ENCODE measurements at places on chromosomes 12 and 14.

GRCh38 chr12:13735734-13736133 is 245.7 kb downstream of the GRIN2B start:
- no peak for DNase-seq

- peak; percentile 75 for DNase-seq
Measured at GRCh38 chr12:124391340-124392261, 96.7 kb downstream of the RFLNA start.

DNA sequence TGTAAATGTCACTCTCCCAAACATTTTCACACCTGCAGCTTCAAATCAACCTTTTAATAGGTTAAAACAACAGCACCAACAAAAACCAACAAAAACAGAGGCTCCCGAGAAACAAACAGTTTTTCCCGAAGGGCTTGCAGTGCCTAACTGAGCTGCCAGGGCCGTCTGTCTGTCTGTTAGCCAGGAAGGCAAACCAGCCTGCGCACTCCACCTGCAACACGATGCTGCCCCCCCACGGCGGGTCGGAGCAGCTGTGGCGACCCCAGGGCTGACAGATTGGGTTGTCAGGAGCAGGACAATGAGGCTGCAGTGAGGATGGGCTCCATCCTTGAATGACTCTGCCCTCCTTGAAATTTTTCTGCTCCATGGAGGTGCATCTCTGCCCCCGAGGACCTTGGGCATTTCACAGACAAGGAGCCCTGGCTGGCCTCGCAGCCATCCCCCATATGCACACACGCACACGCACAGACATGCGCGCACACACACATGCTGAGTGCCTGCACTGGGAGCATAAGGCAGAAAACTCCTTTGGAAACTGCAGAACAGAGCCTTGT is 2.6 kb downstream of the RTL1 start:
- DNase-seq: no peak

- no peak for DNase-seq
Measured at GRCh38 chr14:100423317-100424010, 100.3 kb downstream of the SLC25A47 start.

- no peak for DNase-seq
Measured at GRCh38 chr14:98751110-98751509, 520.9 kb downstream of the BCL11B start.

DNA sequence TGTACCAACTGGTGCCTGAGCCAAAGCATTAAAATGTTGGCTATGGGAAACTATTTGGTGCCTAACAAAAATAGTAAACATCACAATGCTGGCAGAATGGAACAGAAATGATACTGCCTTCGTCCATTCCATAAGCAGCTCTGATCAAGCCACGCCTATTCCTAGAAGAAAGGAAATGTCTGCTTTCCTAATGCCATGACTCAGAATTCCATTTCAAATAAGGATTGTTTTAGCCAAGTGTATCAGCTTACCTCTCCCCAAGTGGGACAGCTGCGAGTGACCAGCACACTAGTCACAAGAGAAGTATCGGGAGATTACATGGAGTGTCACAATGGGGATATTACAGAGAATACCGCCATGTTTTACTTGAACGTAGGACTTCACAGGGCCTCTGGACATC is 38.7 kb downstream of the GLT8D2 start:
- no peak for DNase-seq

- peak; percentile 76 for DNase-seq
Measured at GRCh38 chr12:43835656-43836474, at the start of gene TMEM117. TMEM117 (plus strand) TSS chr12:43836081.

DNA sequence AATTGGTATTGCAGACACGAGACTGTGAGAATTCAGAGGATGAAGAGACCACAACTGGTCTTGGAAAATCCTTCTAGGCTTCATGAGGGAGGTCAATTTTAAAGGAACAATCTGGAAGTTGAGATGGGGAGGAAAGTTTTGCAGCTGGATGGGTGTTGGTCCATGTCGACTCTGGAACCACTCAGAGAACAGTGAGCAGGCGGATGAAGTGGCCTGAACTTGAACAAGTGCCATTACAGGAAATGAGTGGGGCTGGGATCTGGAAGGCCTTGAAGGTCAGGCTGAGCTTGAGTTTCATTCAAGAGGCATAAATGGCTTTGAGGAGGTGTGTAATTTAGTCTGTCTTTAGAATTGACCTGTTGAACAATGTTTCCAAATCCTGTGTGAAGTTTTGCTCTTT is 140.9 kb downstream of the GALC start:
- no peak for DNase-seq

GRCh38 chr12:4829161-4829792 is 80.4 kb upstream of the KCNA1 start:
- no peak for DNase-seq

DNA sequence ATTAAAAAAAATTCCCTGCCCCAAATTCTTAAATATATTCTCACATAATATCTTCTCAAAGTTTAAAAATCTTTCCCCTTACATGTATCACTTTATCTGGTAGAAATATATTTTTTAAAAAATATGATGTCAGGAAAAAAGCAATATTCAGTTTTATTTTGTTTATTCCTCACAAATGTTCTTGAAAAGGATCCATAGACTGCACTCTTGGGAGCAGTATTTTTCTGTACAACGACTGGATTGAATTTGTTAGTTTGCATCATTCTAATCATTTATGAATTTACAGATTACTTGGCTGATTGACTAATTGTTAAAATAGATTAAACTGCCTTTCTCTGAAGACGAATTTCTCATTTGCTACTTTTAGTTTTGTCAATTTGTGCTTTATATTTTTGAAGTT is 468.1 kb upstream of the NOVA1 start:
- DNase-seq: no peak

DNA sequence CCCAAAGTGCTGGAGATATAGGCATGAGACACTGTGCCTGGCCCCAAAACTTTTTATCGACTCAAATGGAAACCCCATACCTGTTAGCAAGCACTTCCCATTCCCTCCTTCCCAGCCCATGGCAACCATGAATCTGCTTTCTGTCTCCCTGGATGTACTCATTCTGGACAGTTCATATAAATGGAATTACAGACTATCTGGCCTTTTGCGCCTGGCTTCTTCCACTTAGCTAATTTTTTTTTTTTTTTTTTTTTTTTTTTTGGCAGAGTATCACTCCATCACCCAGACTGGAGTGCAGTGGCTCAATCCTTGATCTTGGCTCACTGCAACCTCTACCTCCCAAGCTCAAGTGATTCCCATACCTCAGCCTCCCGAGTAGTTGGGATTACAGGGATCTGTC is 134.5 kb upstream of the MED13L start:
- no peak for DNase-seq

GRCh38 chr12:48980953-48981756 is 3.0 kb downstream of the WNT1 start:
- DNase-seq: peak; percentile 71

GRCh38 chr12:45290216-45290605 is 74.3 kb downstream of the ANO6 start:
- DNase-seq: no peak

- DNase-seq: no peak
Measured at GRCh38 chr14:88910386-88910785, 85.9 kb downstream of the TTC8 start.

GRCh38 chr12:56987011-56987410 is 19.3 kb downstream of the ZBTB39 start:
- DNase-seq: no peak

- DNase-seq: no peak
Measured at GRCh38 chr12:45232146-45232755, 16.4 kb downstream of the ANO6 start.

GRCh38 chr12:28331130-28331529 is 140.9 kb downstream of the CCDC91 start:
- DNase-seq: no peak

DNA sequence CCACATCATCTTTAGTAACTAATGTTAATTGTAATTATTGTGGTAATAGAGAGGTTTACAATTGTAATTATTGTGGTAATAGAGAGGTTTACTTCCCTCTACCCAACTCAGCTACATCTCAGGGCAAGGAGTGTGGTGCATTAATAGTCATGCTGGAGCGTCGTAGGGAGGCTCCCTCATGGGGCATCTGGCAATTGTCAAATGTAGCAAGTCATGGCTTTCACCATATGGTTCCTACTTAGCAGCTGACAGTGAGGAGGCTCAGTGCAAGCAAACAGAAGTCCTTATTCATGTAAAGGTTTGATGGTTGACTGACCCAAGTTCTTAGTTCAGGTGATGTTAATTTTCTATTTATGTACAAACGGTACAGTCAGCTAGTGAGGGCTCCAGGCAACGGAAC is 1012.0 kb downstream of the FLRT2 start:
- no peak for DNase-seq

- DNase-seq: no peak
Measured at GRCh38 chr14:44204061-44204835, 302.8 kb downstream of the FSCB start.

GRCh38 chr12:4562034-4562657 is at the start of gene DYRK4:
DYRK4 (plus strand) TSS chr12:4562208; CDS start chr12:4562246, 38 bp downstream.
- no peak for DNase-seq

DNA sequence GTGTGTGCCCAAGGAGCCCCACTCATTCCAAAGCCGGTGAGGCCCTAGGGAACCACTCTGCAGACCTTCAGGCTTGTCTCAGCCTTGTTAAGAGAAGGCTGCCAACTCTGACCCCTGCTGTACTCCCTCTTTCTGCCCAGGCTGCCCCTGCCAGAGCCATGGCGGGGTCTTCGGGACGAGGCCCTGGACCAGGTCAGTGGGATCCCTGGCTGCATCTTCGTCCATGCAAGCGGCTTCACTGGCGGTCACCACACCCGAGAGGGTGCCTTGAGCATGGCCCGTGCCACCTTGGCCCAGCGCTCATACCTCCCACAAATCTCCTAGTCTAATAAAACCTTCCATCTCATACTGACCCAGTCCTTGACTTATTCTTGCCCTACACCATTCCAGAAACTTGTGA is 7.3 kb downstream of the MYG1 start:
- no peak for DNase-seq

DNA sequence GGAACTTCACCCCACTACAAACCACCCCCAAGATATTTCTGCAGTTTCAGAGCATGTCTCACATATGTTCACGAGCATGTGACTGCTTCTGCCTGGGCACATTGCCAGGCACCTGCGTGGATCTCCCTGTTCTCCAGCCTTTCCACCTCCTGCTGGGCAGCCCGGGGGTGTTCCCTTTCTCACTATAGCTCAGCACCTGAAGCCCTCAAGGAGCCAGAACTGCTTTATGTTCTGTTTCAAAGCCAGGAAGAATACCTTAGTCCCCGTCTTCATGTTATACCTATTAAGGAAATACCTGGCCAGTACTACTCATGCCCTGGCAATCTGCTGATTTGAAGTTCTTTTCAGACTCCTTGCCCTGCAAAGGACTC is 4.2 kb upstream of the FGF6 start:
- DNase-seq: no peak

DNA sequence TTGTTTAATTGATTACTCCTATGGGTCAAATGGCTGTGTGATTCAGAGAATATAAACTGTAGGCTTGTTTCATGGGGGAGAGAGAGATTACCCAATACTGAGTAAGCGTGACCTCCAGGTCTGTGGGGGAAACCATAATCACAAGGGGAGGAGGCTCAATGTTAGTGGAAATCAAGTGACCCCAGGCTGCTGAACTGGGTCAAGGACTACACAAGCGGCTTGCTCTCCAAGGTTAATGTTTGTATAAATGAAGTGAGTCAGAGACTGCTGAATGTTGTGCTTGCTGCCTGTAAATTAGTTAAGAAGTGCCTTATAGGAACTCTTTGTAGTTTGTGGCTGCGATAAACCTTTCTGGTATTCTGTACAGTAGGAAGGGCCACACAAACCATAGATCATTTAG is 479.7 kb downstream of the AACS start:
- no peak for DNase-seq

GRCh38 chr14:25178255-25178654 is 128.3 kb upstream of the STXBP6 start:
- no peak for DNase-seq

DNA sequence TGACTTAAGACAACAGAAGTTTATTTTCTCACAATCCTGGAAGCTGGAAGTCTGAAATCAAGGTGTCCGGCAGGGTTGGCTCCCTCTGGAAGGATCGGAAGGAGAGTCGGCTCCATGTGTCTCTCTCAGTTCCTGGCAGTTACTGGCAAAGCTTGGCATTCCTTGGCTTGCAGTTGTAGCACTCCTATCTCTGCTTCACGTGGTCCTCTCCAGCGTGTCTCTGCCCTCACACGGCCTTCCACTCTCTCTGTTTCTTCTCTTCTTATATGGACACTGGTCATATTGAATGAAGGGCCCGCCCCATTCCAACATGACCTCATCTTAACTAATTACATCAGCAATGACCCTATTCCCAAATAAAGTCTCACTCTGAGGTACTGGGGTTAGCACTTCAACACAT is 60.1 kb upstream of the TUNAR start:
- DNase-seq: no peak

Data from CD4-positive, alpha-beta T cell treated with Interleukin-17A for 4 hours (primary cell).